ENCODE measurements at places on chromosomes 12 and 14. TPM values are rescaled to one million over a fixed set of nuclear protein-coding genes. Genes with fewer than 3 reads are reported as not detected.
A peak's percentile ranks its signal among the peaks of the same experiment; 100 is the strongest.

DNA sequence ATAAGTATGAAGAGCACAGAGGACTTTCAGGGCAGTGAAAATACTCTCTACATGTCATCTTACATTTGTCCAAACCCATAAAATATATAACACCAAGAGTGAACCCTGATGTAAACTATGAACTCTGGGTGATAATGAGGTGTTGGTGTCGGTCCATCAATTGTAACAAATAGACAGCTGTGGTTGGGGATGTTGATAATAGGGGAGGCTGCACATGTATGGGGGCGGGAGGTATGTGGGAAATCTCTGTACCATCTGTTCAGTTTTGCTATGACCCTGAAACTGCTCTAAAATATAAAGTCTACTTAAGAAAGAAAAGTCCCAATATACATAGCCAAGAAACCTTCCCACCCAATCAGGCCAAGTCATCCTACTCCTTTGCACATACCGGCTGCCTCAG lies 88.5 kb downstream of the GPR135 start:
- no peak for DNase-seq

- peak; percentile 82 for DNase-seq
Measured at GRCh38 chr12:132489078-132489601, 811 bp upstream of the FBRSL1 start.

DNA sequence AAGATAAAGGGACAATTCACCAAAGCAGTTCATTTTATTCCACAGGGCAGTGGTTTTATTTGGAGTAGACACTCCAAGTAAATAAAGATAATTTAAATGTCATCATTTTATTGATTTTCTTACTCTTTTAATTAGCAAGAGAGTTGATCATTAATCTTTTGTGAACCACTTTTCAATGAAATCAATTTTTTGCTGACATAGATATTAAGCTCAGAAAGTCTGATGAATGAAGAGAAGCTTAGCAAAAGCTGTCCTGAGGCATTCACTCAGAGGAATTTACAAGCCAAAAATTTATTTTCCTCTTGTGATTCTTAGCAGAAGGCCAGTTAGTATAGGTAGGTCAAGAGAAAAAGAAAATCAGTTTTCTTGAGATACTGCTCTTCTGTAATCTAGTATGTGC lies 618.0 kb downstream of the CCER1 start:
- DNase-seq: no peak

DNA sequence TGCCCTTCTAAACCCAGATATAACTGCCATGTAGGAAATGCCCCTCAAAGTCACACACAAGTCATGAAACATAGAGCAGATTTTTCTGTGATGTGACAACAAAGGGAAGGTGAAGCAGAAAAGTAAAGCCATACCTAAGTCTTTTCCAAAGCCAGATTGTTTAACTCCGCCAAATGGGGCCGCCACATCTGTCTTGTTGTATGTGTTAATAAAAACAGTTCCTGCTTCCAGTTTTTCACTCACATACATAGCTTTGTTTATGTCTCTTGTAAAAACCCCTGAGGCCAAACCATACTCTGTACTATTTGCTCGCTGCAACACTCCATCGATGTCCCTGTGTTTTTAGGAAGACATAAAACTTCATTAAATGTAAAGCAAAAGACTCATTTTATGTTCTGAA lies 40.3 kb downstream of the NOPCHAP1 start:
- no peak for DNase-seq

DNA sequence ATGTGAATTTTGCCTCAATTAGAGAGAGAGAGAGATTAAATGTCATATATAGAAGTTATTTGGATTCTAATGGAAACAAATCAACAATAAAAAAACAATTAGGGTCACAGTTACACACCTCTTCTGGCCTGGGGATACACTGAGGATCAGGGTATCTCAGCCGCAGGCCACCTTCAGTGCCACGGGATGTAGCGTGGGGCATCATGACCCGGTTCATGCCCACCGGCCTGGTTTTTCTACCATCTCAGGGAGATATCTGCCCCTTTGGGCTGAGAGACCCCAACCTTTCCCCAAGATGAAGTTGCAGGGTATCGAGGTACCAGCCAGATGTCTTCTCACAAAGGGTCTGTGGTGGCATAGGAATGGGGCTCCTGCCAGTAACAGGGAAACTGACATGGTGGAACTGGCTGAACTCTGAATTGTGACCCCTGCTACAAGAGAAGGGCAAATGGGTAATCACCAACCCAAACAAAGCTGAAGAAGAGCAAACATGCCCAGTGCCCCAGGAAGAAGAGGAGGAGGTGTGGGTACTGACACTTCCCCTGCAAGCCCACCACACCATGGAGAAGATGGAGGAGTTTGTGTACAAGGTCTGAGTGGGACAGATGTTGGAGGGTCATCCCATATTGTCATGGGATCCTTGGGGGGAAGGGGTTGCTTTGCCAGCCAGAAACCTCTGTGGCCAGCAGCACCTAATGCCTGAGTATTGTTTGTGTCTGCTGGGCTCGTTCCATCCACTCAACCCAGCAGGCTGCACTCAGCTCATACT lies 19.5 kb downstream of the SERPINA3 start:
- DNase-seq: no peak

- DNase-seq: no peak
Measured at GRCh38 chr12:76964784-76965571, 86.2 kb upstream of the CSRP2 start.

DNA sequence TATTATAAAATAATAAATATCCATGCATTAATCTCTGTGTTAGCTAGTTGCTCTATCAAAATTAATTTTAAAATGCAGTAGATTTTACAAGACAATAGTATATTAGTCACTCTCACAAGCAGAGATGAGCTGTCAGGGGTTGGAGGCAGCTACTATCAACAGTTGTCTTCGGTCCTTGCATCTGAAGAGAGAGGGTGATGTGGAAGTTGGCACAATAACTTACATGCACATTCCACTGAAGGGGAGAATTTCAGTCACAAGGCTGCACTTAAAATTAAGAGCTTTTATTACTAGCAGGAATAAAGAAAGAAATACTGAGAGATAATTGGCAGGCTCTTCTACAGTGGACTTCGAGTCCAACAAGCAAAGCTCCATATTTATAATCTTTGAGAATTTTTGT lies 166.9 kb upstream of the DCN start:
- DNase-seq: no peak

DNA sequence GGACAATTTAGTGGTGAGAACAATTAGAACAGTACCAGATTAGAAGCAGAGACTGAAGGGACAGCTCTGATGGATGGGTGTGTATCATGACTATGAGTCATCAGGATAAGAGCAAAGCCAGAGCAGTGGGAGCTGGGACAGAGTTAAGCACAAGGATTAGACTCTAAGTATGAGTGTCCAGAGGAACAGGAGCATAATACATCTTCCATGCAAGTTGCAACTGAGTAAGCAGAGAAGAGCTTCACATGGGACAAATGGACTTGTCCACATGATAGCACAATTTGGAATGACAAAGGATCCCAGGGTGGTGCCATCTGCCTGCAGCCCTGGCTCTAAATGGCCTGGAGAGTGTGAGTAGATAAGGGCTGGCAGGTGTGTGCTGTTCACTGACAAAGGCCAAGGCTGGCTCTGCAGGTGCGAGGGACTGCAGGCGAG lies 226.4 kb upstream of the CAND1 start:
- no peak for DNase-seq

DNA sequence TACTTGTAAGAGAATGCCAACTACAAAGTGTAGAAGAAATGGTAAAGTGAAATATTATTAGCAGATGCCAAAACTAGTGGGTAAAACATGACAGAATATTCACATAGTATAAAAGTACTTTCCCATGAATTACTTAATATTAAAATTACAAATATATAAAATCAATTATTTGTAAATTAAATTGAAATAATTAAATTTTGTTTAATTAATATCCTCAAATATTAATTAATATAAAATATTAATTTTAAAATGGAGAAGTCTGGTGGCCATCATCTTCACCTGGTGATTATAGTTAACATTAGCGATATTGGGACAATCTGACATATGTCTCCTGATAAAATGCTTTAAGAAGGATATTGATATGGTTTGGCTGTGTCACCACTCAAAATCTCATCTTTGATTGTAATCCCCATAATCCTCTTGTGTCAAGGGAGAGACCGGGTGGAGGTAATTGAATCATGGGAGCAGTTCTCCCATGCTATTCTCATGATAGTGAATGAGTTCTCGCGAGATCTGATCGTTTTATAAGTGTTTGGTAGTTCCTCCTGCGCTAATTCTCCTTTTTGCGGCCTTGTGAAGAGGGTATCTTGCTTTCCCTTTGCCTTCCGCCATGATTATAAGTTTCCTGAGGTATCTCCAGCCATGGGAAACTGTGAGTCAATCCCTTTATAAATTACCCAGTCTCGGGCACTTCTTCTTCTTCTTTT lies 55.0 kb upstream of the SGPP1 start:
- no peak for DNase-seq

- DNase-seq: no peak
Measured at GRCh38 chr12:52139579-52140062, 52.2 kb downstream of the KRT80 start.

DNA sequence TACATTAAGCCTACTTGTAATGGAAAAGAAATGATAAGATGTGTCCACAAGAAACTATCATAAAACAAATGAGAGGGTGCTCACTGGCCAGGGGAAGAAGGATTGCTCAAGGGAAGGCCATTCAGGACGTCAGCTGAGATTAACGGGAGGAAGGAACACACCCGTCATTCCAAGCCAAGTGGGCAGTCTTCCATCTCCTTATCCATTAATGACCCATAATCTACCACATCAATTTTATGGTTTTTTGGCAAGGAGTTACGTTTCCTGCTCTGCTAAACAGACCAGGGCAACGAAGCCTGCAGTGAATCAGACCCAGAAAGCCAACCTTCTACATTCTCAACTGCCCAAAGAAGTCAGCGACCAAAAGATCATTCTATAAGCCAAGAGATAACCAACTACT lies 25.1 kb downstream of the PRKAB1 start:
- DNase-seq: no peak

- no peak for DNase-seq
Measured at GRCh38 chr14:51780741-51781140, 79.7 kb upstream of the GNG2 start.

GRCh38 chr12:66047411-66048021 lies 83.0 kb downstream of the LLPH start:
- no peak for DNase-seq

DNA sequence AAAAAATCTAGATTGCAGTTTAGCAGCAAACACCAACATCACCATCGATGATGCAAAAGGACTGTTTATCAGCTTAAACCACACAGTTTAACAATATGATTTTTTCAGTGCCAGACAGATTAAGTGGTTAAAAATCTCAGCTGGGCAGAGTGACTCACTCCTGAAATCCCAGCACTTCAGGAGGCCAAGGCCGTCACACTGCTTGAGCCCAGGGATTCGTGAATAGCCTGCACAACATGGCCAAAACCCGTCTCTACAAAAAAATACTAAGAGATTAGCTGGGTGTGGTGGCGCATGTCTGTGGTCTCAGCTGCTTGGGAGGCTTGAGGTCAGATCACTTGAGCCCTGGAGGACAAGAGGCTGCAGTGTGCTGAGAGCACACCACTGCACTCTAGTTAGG lies 8.9 kb downstream of the RSRC2 start:
- no peak for DNase-seq

GRCh38 chr12:49784756-49785409 lies 43.3 kb downstream of the NCKAP5L start:
- DNase-seq: no peak

DNA sequence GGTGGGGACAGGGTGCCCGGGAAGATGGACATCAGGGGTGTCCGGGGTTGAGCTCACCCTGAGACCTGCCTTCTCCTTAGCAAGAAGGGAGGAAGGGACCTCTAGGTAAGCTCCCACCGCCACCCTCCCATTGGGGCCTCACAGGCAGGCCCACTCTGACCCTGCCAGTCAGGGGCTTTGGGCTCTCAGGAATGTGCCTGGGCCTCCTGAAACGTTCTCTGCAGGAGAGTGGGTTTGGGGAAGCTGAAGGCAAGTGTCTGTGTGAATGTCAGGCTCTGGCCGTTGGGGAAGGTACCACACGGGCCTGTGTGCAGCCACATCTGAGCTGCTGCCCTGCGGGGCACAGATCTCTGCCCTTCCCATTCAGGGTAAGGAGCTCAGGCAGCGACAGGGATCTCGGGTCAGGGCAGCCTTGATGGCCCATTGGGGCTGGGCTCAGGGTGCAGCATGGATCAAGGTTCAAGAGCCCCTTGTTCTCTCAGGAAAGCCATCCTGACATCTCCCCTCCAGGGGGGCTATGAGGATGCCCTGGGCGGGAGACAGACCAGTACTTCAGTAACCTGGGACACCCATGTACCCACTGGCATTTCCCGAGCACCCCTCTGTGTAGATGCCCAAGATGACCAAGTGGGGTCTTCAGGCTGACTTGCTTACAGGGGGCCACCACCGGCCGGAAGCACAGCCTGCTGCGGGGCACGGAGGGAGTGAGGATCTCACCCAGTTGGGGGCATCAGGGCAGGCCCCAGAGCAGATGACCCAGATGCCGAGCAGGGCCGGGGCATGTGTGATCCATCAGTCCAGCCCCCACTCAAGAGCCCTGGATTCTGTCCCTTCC lies 29.7 kb downstream of the FAM222A start:
- DNase-seq: peak; percentile 41

GRCh38 chr12:20426191-20426590 lies 57.9 kb downstream of the PDE3A start:
- DNase-seq: no peak

Gene ST8SIA1
- total RNA-seq: 8.5 TPM

Gene LBHD2
- total RNA-seq: not detected

Gene TRHDE
- total RNA-seq: 7.3 TPM

Gene GLIPR1L2
- total RNA-seq: 1.1 TPM

Gene PROX2
- not detected for total RNA-seq

Gene PTPRR
- total RNA-seq: 5.1 TPM

Gene MANSC1
- 26.4 TPM for total RNA-seq

Gene TAMALIN
- total RNA-seq: 199 TPM

Gene GALNT6
- total RNA-seq: 16.6 TPM

Gene CFAP73
- total RNA-seq: not detected

Gene PMEL
- total RNA-seq: 4.9 TPM

Data from upper lobe of right lung (tissue), 1 donor.